ENCODE measurements at places on chromosomes 3 and 15.

GRCh38 chr3:101179637-101180036 lies 140.7 kb downstream of the IMPG2 start:
- DNase-seq, result peak; percentile 62

DNA sequence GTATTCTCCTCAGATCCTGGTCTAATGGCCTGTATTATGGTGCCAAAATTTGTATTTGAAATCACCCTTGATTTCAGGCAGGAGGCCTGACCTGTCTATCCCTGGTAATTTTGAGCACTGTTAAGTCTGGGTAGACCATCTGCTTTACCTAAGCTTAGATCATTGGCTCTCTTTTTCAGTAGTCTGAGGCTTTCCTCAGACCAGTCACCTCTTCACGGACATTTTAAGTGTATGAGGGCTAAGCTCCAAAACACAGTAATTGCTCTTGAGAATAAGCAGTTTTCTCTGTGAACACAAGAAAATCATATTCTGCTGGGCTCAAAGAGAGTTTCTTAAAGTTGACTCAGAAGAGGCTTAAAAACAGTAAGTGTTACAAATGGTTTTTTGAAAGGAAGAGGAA lies 92.0 kb upstream of the SAMMSON start:
- DNase-seq, result no peak

- no peak for DNase-seq
Measured at GRCh38 chr3:69748503-69748902, 9.2 kb downstream of the MITF start.

DNA sequence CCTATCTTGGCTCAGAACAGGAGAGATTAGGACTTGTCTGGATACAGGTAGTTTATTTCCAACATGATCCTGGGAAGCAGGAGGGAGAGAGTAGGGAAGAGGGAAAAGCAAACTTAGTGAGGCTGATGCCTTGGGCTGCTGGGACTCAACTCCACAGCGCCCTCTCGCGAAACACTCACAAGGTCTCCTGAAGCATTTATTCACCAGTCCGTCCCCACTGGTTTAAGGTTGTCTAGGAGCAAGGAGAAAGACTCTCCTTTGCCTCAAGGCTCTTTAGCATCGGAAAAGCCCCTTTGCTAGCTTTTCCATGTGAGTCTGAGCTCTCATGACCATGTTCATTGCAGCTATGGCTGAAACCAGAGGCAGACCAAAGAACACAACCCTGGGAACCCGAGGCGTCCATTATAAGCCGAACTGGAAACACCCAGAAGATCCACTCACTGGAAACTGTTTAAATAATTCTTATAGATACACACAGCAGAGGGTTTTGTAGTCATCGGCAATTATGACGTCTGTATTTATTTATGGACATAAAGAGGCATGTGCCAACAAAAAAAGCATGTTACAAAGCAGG lies 244.5 kb downstream of the CD47 start:
- DNase-seq, result peak; percentile 12

- DNase-seq, result no peak
Measured at GRCh38 chr15:43991206-43991605, 164.4 kb downstream of the WDR76 start.

DNA sequence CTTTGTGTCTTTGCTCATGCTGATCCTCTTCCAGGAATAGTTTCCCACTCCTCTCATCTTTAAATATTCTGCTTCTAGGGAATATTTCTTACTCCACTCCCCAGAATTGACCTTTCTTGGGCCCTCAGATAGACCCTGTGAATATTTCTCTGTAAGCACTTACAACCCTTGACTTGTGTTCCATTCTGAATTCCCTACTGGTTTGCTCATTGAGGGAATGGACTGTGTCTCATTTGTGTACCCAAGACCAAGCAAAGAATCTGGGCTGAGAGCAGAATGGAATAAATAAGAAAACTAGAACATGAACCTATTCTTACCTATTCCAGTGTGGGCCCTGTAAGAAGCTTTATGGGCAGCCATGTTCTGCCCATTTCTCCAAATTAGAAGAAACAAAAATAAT lies 72.7 kb upstream of the TSPAN3 start:
- DNase-seq, result no peak

- no peak for DNase-seq
Measured at GRCh38 chr3:127585813-127586413, 4.6 kb downstream of the TPRA1 start.
